NCI-H774 (cell line): ENCODE measurements at places on chromosomes 6 and 20.

GRCh38 chr6:168032005-168032760 is 34.7 kb downstream of the KIF25 start:
- no peak for DNase-seq

GRCh38 chr6:68087399-68088133 is 547.5 kb upstream of the ADGRB3 start:
- peak; percentile 19 for DNase-seq

- DNase-seq: no peak
Measured at GRCh38 chr6:166752097-166752496, 125.0 kb upstream of the RPS6KA2 start.

DNA sequence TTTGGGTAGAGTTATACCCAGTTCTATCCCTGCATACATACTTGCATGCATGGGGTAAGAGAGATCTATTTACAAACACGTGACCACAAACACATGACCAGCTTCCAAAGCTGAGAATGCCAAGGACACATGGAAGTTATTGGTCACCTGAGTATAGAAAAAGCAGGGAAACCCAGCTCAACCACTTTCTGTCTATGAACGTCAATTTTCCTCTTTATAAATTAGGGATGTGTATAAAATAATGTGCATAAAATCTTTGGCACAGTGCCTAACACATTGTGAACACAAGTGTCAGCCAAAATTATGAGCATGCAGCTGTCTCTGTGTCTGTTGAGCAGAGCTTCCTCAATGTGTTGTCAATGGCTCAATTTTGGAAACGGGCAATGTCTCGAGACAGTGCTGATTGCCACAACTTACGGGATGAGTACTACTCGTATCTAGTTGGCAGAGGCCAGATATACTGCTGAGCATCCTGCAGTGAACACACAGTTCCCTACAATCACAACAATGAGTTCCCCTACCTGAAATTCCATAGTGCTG is 44.9 kb downstream of the TPD52L1 start:
- DNase-seq: no peak

DNA sequence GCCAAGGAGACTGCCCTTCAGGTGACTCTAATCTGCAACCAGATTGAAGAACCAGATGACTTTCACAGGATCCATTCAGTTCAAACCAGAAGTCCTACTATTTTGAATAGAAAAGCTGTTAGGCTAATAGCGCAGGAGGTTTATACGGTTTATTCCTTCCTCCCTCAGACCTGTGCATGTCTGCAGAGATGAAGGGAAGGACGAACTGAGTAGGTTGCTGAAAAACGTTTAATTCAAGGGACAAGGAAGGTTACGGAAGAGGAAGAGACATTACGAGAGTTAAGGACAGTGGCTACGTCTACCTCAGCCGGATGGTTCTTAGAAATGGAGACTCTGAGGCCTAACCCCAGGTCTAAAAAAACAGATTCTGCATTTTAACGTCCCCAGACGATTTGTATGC is 978 bp downstream of the AURKA start:
- no peak for DNase-seq

DNA sequence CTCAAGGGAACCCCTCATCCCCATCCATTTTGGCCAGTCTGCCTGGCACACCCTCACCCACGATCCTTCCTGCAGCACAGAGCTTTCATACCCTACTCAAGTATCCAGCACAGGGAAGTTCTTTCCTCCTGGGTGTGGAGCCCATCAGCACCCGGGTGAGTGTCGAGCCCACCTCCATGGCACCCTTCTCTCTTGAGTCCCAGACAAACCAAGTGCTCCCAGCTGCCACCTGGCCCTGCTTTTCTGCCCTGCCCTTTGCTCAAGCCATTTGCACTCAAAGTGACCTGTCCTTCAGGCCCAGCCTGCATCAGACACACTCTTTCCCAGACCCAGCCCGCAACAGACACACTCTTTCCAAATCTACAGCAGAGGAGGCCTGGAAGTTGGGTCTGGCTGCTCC is 257.2 kb downstream of the DLL1 start:
- DNase-seq: no peak

DNA sequence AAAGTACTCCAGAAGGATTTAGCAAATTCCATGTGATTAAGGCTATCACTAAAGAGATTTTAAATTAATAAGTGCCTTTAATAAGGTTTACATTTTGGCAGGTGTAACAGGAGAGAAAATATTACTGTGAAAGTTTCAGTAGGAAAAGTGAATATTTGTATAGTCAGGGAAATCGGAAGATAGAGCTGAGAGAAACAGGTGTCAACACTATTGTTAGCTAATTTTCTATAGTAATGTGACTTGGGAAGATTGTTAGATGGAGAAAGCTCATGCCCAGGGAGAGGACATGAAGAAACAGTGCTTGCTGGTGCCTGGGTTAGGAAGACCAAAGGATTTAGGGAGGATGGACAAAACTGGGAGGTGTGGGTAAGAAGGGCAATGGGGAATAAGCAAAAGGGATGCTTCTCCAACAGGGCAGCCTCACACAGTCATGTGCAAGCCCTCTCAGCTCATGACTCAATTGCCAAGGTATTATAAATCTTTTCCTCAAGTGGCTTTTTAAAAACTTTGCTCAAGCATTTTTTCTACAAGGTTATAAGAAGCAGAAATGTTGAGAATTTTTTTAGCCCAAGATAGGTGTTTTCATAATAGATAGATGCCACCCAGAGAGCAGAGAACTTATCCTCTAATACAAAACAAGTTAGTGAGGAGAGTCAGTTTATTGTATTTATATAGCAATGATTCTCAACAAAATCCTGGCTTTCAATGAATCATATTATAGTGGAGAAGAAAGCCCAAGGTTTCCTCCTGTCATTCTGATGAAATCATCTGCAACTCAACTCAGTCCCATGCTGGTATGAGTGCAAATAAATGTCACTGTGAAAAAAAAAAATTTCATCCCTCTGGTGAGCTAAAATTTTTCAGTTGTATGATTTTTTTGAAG is 325.2 kb upstream of the NT5E start:
- no peak for DNase-seq

GRCh38 chr20:4813863-4814695 is 92.4 kb downstream of the PRND start:
- DNase-seq: no peak

DNA sequence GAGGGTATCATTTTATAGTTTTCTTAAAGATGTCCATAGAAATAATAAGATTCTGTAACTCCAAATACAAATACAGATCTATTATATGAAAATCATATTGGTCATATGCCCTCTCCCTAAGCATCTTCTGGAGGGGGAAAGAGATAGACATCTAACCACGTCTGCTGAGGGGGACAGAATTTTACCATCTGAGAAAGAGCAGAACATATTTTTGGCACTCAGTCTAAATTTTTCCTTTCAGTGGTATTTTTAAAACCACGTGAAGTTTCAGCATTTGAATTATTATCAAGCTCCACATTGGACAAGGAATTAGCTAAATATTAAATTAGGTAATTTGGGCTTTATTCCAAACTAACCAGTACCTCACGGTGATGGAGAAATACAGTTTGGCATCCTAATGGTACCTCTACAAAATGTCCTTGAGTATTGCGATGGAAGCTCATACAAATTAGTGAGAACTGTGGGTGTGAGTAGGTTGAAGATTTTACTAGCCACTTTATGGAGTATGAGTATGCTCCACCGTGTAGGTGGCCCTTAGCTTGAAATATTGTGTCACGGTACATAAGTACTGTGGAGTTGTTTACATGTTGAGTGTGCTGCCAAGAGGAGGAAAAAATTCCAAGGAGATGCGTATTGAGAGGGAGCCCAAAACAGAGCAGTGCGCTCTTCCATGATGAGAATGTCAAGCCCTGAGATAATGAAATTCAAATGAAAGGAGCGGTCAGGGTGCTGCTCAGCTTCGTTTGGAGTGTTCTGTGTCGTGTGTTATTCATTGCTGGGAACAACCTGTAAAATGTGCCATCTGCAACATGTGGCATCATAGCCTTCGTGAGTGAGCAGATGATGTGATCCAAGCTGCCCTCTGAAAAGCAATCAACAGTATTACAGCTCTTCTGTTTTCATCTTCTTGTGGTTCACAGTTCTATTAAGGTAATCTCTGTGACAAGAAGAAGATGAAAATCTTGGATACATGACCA is 48.4 kb upstream of the PHACTR2 start:
- DNase-seq: no peak

DNA sequence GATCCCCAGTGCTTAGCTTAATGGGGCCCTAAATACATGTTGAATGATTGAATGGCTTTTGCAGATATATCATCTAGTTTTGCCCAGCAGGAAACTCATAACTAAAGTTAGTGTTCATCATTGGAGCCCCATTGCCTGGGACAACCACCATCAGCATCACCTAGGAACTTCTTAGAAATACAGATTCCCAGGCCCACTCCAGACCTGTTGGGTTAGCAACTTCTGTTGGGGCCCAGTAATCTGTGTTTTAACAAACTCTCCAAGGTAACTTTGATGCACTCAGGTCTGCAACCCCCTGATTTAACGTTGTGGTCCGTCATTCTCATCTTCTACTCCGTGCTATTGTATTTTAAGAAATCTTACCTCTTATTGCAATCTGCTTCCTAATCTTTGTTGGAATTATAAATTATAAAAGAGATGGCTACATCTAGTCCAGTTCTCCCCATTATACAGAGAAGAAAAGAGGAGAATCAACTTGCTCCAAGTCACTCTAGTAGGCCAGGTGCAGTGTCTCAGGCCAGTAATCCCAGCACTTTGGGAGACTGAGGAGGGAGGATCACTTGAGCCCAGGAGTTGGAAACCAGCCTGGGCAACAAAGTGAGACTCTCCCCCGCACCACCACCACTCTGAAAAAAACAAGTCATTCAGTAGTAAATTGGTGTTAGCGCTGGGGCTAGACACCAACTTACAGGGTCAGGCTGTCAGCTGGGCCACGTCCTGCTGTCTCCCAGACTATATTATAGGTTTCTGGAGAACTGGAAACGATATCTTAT is 13.7 kb downstream of the FOXP4 start:
- DNase-seq: no peak

GRCh38 chr20:14996883-14997672 is 659.7 kb upstream of the FLRT3 start:
- DNase-seq: no peak

- DNase-seq: no peak
Measured at GRCh38 chr6:124339610-124340334, 536.1 kb downstream of the NKAIN2 start.

- no peak for DNase-seq
Measured at GRCh38 chr20:25196786-25197120, 1.2 kb downstream of the ENTPD6 start.

DNA sequence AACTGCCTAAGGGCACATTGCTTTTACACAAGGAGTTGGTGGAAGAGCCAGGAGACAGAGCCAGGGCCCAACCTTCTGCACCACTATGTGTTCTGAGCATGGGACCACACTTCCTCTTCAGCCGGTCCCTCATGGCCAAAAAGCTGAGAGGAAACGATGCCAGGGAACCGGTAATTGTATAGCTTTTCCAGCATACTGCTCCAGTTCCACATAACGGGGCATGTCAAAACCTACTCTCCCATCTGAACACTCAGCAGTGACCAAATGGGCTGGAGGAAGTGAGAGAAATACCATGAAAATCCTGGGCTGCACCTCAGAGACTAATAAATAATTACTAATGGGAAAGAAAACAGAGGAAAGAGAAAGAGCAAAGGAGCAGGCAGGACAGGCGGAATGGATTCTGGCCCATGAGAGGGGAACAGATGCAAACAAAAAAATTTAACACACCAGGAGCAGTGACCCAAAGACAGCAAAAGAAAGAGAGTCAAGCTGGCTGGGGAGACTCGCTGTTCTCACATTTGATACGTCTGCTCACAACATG is 52.0 kb upstream of the BMP2 start:
- DNase-seq: no peak

DNA sequence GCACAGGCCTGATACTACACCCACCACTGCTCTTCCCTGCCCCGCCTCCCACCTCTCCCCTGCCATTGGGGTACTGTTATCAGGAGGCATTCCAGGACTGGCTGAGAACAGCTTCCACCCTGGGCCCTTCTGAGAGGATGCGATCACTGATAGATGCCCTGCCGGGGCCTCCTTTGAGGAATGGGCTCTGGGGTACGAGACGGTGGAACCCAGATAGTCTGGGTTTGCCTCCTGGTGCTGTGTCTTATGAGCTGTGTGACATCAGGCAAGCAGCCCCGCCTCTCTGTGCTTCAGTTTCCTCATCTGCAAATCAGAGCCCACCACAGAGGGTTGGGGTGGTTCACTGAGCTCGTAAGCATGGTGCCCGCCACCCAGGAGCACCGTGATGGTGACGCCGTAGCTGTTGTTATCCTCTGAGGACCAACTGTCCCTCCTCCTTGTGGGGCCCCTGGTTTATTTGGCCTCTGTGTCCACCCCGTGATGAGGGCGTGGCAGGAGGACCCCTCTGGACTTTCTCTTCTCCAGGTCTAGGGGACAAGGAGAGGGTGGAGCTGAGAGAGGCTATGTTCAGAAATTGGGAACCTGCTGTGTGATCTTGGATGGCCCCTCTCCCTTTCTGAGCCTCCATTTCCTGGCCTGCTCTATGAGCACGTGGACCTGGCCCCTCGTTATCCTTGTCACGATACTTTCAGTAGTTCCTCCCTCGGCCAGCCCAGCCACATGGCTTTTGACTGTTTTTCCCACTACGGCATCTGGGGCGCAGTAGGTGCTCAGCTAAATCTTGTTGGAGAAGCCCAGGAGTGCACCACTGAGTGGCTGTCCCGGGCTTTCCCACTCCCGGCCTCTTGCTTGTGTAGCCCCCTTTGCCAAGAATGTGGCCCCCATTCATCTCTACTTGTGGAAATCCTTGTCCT is 18.3 kb downstream of the SRC start:
- DNase-seq: no peak

GRCh38 chr6:53951383-53951782 is 156.6 kb downstream of the LRRC1 start:
- DNase-seq: no peak

- DNase-seq: peak; percentile 30
Measured at GRCh38 chr20:3172933-3173609, at the start of gene LZTS3. TSS of gene LZTS3 (minus strand) at chr20:3173549. CDS start at chr20:3167163, 6,386 bp downstream.

- no peak for DNase-seq
Measured at GRCh38 chr6:169251371-169251802, 2.3 kb downstream of the THBS2 start.

GRCh38 chr6:91106083-91106482 is 519.2 kb upstream of the MAP3K7 start:
- no peak for DNase-seq

DNA sequence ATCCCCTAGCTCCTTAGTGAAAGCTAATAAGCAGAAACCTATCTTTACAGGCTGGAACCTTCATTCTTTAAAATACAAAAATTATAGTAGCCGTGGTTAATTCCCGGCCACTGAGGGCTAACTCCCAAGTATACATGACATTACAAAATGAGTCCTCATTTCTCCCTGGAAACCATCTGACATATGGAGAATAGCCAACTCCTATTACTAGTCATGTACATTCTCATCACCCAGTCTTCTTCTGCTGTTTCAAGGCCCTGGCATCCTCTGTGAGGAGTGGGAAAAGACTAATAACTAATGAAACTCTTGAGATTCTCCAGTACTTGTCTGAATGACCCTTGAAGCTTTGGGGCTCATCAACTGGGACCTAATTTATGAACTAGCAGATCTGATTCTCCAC is 30.2 kb downstream of the CSNK2A1 start:
- no peak for DNase-seq

DNA sequence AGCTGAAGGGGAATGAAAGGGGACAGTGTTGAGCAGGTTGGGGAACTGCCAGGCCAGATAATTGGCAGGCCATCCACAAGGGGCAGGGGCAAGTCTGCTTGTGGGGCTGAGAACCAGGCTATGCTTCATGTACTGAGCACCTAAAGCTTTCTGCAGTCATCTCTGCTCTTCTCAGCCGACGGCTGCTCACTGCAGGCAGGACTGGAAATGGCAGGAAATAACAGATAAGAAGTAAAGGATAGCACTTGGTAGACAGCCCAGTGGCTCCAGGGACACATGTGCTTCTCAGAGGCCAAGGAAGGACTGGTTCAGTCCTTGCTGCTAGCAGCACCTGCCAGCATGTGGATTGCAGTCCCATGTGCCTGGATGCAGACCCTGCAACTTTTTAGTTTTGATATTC is 89.8 kb downstream of the CD164 start:
- no peak for DNase-seq
